ENCODE measurements at places on chromosomes 2 and 18.

- DNase-seq, result no peak
These were observed 121.3 kb upstream of the ZFP36L2 start for GRCh38 chr2:43347746-43348145.

- DNase-seq, result no peak
These were observed 309.7 kb downstream of the RAD51AP2 start for GRCh38 chr2:17208511-17208910.

DNA sequence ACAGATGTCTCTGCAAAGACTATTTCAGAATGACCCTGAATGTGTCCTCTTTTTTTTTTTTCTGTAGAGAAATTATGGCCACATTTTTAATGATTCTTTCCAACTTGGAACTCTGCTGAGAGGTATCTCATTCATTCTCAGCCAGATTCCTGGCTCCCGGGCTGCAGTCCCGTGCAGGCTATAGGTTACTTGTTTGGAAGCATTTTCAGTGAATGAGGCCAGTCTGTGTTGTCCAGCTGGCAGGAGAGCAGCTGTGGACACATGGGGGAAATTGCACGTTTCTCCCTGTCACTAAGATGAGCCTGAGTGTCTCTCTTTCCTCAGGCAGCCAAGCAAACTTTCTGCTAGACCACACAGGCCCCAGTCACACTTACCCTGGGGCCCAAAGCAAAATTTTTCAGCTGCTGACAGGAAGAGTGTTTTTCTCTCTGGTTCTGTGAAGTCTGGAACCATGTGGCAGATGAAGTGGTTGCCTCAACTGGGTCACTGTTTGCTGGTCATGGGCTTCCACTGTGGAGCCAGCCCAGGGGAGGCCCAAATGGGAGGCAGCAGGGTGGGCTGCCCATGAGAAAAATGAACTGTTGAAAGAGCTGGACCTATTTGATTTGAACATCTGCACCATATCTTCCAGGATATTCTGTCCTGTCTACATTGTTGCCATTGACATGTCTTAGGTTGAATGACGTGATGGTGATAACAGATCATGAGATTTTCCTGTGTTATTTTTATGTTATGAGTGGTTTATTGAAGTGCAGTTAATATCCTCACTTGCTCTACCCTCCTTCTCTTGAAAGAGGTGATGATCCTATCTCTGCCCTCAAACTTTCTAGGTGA lies 431.2 kb downstream of the LPIN1 start:
- no peak for DNase-seq

DNA sequence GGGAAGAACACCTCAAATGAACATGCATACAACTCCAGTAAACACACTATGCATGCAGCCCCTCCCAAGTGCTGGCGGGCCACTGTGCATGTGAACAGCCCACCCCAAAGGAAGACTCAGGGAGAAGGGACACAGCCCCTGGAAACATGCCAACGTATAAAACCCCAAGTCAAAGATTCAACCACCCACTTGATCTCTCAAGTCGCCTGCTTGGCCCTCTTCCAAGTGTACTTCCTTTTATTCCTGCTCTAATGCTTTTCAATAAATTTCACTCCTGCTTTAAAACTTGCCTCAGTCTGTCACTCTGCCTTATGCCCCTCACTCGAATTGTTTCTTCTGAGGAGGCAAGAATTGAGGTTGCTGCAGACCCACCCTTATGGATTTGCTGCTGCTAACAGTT lies 139.1 kb downstream of the C1D start:
- no peak for DNase-seq

GRCh38 chr2:173631127-173631460 lies 276.4 kb downstream of the CDCA7 start:
- no peak for DNase-seq

GRCh38 chr18:7369006-7369405 lies 138.1 kb downstream of the LRRC30 start:
- DNase-seq, result no peak

- DNase-seq, result no peak
These were observed 430.5 kb upstream of the ETAA1 start for GRCh38 chr2:66966631-66967030.

- DNase-seq, result no peak
These were observed 17.0 kb downstream of the SLC9A2 start for GRCh38 chr2:102636283-102636907.

DNA sequence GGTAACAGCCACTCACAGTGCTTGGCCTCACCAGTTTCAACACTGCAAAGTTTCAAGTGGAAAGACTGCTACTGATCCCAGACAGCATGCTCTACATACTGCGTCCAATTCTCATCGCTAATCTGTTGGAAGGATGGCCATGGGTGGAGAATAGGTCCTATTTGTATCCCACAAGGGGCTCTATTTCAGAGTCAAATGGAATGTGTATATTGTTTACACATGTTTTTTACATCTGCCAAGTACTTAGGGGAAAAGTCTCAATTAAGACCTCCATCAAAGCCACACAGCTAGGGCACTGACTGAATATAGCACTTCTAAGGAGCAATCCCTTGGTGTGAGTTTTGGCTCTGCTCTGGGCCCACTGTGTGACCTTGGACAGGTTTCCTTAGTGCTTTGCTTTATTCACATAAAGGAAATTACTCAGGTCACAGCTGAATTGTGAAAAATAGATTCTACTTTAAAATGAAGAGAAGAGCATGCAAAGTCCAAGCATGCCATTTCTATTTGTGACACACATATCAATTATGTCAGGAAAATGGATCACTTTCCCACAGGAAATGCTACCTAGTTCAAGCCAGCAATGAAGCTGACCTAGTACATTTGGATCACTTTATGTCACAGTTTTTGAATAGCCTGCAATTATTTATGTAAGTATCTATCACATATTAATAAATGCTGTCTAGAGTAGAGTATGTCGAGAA lies 112.9 kb upstream of the STK17B start:
- DNase-seq, result no peak

DNA sequence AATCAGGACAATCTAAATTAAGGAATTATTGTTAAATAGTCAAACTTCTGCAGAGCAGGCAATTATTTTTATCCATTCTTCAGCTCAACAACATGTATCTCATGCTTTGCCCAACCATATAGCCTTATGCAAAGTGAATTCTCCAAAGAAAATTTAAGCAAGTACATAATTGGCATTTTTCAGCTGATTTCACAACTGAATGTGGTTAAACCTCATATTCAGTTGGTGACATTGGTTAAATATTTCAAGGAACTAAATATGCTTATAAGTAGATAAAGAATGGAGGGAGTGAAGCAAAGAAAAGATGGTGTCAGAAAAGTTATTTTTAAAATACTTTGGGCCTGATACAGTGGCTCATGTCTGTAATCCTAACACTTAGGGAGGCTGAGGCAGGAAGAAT lies 816.2 kb downstream of the NRXN1 start:
- DNase-seq, result no peak

GRCh38 chr2:160336635-160337034 lies 136.6 kb upstream of the ITGB6 start:
- no peak for DNase-seq

GRCh38 chr2:47269316-47270232 lies 114.5 kb upstream of the STPG4 start:
- DNase-seq, result no peak

- no peak for DNase-seq
These were observed 137.4 kb downstream of the AKAIN1 start for GRCh38 chr18:5059696-5060032.

- no peak for DNase-seq
These were observed 322.8 kb downstream of the STK39 start for GRCh38 chr2:167924556-167924955.

- DNase-seq, result no peak
These were observed 493.9 kb upstream of the PIK3C3 start for GRCh38 chr18:41461114-41461513.

DNA sequence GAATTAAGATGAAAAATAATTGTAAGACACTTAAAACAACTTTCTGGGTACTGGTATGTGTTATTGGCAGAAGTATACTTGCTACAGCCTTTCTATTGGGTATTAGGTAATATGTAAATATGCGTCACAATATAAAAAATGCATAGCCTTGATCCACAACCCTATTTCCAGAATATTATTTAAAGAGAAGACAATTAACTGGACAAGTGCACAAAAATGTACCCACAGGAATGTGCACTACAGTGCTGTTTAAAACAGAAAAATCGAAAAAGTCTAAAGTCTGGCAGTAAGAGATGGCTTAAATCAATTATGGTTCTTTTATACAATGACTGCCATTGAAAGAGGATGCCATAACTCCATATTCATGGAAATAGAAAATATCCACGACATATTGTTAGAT lies 149.7 kb downstream of the UPP2 start:
- DNase-seq, result no peak

GRCh38 chr18:10659000-10659399 lies 133.2 kb downstream of the NAPG start:
- no peak for DNase-seq

GRCh38 chr18:58064406-58064998 lies 20.5 kb downstream of the NEDD4L start:
- no peak for DNase-seq

DNA sequence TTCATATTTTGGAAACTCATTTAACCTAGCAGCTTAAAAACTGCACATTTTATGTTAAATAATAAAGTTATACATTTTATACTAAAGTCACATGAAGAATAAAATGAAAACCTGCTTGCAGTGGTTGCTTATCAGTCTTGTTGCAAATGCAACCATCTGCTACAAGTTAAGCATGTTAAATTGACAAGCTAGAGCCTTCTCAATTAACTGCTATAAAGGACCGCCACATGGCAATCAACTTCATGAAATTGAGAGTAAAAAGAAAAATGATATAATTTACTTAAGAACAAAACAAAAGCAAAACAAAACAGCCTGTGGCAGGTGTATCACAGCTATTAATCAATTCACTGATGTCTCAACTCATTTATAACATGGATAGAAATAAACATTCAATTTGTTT lies 78.7 kb downstream of the RTTN start:
- DNase-seq, result no peak

DNA sequence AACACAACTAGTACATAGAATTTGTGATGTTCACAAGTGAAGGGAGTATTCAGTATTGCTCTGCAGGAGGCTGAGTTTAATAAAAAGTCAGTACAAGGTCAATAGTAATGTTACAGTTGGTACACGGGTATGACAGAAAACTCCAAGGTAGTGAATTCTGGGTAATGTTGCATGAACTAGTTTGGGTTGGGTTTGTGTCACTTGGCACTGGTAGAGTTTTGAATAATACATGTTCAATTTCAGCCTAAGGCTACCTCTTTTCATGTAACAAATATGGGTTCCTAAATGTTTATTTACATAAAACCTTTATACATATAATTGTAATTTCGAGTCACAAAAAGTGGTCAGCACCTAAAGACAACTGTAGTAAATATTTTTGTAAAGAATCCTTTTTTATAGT lies 19.4 kb downstream of the CTIF start:
- DNase-seq, result no peak

- no peak for DNase-seq
These were observed 284.2 kb upstream of the HDAC4 start for GRCh38 chr2:239684996-239685395.

GRCh38 chr2:44277541-44277940 lies 2.3 kb downstream of the SLC3A1 start:
- no peak for DNase-seq

DNA sequence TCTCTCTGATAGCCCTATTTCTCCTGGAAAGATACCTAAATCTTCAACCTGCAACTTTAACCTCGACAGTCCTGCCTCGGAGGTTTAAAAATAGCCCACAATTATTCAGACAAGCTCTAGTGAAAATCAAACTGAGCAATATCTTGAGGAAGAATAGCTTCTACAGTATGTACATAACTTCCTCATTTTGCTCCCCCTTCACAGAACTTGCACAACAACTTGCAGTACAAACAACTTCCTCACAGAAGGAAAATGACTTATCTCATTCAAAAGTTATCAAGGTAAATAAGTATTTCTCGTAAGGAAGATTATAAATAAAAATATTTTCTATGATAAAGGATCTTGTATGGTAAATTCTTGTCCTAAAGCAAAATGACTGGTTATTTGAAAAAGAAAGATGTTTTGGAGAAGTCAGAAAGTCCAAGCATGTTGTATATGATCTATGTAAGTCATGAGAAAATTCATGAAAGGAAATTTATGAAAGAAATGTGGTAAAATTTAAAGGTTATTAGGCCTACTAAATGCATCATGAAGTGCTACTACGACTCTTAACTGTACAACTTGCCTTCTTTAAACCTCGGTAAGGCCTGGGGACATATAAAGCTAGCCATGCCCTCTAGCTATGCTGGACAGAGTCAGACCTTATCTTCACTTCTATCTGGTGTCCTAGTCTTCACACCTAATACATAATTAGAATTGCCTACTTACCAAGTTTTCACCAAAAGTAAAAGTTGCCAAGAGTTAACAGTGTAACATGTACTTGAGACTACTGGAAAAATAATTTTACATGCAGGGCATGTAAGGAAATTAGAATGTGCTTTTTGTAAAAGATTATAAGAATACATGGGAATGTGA lies 394.5 kb downstream of the DLGAP1 start:
- DNase-seq, result no peak

DNA sequence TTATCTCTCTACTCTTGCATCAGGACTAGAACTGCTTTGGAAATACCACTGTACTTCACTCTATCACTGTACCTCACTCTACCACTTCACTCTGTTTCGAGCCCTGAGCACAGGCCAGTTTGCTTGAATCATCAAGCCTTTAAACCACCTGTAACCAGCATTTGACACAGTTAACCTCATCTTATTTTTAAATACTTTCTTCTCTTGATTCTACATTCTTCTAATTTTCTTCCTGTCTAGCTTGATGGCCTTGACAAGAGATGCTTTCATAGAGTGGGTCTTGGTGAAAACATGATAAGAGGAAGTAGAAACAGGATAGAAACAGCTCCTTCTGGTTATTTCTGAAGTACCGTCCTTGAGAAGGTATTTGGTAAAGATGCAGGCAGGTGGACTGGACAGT lies 78.1 kb downstream of the SPIRE1 start:
- DNase-seq, result no peak

GRCh38 chr2:134737671-134738070 lies 18.9 kb upstream of the TMEM163 start:
- no peak for DNase-seq

GRCh38 chr2:101132202-101132601 lies 19.0 kb downstream of the TBC1D8 start:
- no peak for DNase-seq

GRCh38 chr2:112462178-112462577 lies 19.8 kb upstream of the TTL start:
- no peak for DNase-seq

DNA sequence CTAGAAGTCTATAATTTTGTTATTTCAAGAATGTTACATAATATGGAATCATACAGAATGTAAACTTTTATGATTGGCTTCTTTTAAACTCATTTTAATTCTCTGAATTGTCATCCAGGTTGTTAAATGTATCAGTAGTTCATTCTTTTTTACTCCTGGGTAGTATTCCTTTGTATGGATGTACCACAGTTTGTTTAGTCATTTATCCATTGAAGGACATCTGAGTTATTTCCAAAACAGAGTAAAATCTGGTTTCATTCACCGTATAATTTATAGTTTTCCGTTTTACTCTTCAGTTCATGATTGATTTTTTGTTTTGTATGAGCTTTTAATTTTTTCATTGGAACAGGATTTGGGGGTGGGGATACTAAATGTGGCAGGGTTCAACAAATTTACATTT lies 132.4 kb downstream of the PMS1 start:
- no peak for DNase-seq

Data from activated CD4-positive, alpha-beta T cell treated with anti-CD3 and anti-CD28 coated beads, Interleukin-2, amount 50 U/mL, for 24 hours (primary cell).